ENCODE measurements at places on chromosomes 4 and X. TPM values are rescaled to one million over a fixed set of nuclear protein-coding genes. Genes with fewer than 3 reads are reported as not detected.

The LANCL3 gene
- total RNA-seq, result not detected

The NUP62CL gene
- not detected for total RNA-seq

The CT45A2 gene
- not detected for total RNA-seq

The SPACA5 gene
- not detected for total RNA-seq

Data from pericardium fibroblast (primary cell).